ENCODE measurements at places on chromosomes 1 and 21.

GRCh38 chr1:99749504-99750347 lies 16.7 kb downstream of the FRRS1 start:
- DNase-seq = no peak

GRCh38 chr1:62800825-62801306 lies 16.9 kb downstream of the ATG4C start:
- no peak for DNase-seq

DNA sequence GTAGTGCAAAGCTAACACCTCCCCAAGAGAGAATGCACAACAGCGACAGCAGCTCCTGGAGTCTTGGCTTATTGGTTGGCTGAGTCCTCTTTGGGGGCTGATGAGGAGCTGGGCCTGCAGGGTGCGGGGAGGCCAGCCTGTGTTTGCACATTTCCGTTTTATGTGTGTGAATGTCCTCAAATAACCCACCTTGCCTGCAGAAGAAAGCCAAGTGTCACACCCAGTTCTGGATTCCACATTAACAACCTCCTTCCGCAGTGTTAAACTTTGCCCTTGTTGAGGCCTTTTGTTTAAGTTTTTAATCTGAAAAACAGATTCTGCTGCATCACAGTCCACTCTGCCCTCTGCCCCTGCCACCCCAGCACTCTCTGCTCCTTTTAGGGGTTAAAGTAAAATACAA lies 274.5 kb downstream of the TM2D1 start:
- no peak for DNase-seq

- DNase-seq = no peak
These were observed 6.6 kb upstream of the ADORA3 start for GRCh38 chr1:111509997-111510375.

- no peak for DNase-seq
These were observed 339.4 kb upstream of the USP24 start for GRCh38 chr1:55554611-55555010.

DNA sequence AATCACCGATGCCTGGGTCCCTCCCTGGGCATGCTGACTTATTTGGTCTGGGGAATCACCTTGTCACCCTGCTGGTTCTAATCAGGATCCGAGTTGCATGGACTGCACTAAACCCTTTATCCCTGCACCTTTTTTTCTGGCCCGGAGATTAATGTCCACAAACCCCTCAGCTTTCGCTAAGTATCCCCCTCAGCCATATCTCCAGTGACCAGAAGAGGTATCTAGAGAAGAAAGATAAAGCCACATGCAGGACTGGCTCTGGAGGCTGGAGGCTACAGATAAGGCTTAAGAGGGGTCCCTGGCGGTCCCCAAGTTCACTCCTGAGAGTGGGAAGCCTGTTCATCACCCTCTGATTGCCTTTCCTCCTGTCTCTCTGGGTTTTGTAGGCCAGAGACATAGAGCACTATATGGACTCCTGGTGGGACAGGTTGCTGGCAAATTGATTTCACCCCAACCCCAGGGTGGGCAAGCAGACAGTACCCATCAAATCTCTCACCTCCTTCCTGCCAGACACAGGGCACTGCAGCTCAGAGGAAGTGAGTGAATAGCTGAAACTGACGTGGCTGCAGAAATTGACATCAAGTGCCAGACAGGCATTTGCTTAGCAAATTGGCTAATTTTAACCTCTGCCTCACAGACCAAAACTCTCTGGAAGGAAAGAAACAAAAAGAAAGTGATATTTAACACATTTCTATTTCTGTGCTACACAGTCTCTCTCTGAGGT lies 38.8 kb downstream of the HMGB4 start:
- no peak for DNase-seq

GRCh38 chr1:43836267-43836951 lies 97.2 kb upstream of the ARTN start:
- DNase-seq = peak; percentile 47

GRCh38 chr1:8604041-8604945 lies 213.1 kb downstream of the RERE start:
- peak; percentile 18 for DNase-seq

- DNase-seq = no peak
These were observed 68.6 kb downstream of the SPAG17 start for GRCh38 chr1:118116401-118116800.

- no peak for DNase-seq
These were observed 38.4 kb upstream of the RBM34 start for GRCh38 chr1:235199441-235199840.

DNA sequence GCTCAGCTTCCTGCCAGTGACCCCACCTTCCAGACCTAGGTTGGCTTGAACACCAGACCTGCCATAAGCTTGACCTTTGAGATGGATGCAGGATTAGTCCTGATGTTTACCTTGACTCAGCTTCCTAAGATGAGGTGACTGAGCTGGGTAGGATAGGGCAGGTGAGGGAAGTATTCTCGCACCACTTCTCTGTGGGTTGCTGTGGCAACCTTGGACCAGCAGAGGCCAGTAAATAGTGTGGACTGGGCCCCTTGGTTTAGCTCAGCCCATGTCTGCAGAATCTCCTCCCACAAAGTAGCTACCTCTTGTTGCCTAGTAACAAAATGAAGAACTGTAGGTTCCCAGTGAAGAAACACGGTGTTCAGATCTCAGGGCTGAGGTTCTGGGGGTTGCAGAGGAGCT lies 8.4 kb downstream of the RPS6KA1 start:
- DNase-seq = no peak

DNA sequence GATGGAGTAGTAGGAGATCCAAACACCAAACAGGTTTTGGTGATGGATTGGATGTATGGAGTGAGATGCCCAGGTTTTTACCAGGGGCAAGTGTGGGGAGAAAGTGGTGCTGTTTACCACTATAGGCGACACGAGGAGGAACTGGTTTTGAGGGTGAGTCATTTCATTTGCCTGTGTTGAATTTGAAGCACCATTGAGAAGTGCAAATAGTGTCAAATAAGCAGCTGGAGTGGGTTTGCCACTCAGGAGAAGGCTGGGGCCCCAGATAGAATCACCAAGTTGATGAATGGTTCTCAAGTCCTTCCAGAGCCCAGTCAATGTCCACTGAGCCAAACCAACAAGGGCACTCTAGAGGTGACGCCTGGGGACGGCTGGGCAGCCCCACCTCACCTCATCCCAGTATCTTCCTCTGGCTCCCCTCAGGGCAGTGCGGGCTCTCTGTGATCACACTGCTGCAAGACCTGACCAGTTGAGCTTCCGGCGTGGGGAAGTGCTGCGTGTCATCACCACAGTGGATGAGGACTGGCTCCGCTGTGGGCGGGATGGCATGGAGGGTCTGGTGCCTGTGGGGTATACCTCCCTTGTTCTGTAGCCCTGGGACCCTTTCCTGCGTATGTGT lies 9.4 kb downstream of the RUSC1 start:
- DNase-seq = no peak

- no peak for DNase-seq
These were observed 82.1 kb upstream of the F3 start for GRCh38 chr1:94623560-94624148.

GRCh38 chr1:61193808-61194207 lies 111.4 kb downstream of the NFIA start:
- no peak for DNase-seq

DNA sequence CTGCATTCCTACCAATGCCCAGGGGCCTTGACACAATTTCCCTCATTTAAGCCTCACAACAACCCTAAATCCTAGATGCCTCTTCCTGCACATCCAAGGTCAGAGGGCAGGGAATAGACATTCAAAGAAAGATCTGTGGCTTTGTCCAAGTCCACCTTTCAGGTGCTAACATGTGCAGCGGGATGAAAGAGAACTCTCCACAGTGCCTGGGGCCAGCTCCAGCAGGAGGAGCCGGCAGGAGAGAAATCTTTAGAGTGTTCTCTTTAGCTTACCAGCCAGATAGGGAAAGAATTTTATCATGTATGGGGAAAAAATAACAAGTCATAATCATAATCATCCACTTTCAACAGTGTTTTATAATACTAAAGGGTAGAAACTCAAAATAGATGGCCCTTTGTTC lies 319.7 kb downstream of the MATN1 start:
- DNase-seq = no peak

- DNase-seq = no peak
These were observed 70.0 kb downstream of the LMO4 start for GRCh38 chr1:87398641-87399040.

- no peak for DNase-seq
These were observed 1422.5 kb downstream of the KCNT2 start for GRCh38 chr1:195185736-195186135.

- peak; percentile 62 for DNase-seq
These were observed at the start of gene ZDHHC18 for GRCh38 chr1:26826261-26827105. Gene ZDHHC18, plus strand, starts transcription at chr1:26826688. Its CDS starts 117 bp downstream, at chr1:26826805.

DNA sequence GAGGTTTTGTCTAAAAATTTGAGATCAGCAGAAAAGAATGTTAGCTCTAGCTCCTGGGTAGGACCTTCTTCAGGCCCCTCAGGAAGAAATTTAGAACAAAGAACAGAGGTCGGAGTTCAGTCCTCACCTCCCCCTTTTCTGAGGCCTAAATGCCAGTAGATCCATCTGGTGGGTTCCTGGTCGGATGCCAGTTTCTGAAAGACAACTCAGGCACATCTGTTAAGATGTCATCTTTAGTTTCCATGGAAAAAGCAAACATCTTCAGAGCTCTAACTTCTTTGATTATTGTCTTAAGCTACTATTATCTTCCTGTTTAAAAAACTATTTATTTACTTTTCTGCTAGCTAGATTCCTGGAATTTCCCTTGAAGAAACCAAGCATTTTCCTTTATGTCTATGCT lies 37.1 kb upstream of the USP25 start:
- no peak for DNase-seq

DNA sequence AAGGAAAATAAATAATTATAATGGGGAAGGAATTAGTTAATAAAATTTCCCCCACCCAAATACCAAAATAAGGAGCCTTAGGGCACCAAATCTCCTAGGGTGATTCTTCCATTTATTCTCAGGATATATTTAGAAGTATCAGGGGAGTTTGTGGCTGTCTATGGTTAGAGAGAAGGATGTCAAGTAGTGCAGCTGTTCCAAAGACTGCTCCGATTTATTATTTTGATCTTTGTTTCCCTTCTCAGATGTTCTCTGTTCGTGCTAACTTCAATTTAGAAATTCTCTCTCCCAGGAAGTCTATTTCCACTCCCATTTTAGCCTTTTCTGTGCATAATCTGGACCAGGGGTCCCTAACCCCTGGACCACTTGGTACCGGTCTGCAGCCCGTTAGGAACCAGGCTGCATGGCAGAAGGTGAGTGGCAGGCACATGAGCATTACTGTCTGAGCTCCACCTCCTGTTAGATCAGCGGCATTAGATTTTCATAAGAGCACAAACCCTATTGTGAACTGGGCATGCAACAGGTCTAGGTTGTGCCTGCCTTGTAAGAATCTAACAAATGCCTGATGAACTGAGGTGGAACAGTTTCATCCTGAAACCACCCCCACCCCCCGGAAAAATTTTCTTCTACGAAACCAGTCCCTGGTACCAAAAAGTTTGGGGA lies 9.3 kb upstream of the MAST2 start:
- DNase-seq = no peak

DNA sequence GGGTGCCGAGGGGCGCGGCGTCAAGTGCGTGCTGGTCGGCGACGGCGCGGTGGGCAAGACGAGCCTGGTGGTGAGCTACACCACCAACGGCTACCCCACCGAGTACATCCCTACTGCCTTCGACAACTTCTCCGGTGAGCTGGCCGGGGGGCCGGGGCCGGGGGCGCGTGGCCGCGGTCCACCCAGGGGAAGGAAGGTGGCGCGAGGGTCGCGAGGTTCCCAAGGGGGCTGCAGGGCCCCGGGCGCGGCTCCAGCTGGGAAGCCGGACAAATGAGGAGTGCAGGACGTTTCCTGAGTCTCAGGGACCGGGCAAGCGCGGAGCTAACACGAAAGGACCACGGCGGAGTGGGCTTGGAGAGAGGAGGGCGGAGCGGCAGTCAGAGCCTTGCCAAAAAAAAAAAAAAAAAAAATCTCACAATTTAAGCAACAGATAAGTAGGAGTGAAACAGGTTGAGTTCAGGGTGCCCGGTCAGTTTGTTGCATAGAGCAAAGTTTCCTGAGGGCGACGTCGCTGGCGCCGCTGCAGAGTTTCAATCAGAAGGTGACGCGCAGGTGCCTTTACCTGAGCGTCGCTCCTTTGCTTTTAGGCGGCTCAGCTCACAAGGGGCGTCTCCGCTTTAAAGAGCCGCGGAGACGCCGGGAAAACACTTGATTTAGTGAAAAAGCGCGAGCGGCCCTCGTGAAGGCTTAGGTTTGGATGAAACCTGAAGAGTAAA lies 750 bp downstream of the RHOU start:
- no peak for DNase-seq

- DNase-seq = no peak
These were observed 446.8 kb downstream of the USP25 start for GRCh38 chr21:16176570-16176969.

- DNase-seq = no peak
These were observed 9.1 kb upstream of the SLC19A1 start for GRCh38 chr21:45551316-45551715.

DNA sequence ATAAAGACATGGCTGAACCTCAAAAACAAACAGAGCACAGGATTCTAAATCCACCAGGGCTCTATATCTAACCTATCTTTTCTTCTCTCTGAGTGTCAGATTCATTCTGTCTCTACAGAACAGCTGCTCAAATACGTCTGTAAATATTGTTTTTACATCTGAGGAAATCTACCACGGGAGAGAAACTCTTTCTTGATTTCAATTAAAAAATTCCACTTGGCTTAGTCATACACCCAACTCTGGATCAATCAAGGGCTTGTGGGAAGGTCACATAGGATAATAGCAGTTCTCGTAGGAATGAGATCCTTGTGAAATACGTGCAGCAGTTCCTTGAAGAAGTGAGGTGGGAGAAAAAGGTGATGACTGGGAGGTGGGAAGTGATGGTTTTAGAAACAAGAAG lies 1355.7 kb upstream of the ADGRL2 start:
- no peak for DNase-seq

DNA sequence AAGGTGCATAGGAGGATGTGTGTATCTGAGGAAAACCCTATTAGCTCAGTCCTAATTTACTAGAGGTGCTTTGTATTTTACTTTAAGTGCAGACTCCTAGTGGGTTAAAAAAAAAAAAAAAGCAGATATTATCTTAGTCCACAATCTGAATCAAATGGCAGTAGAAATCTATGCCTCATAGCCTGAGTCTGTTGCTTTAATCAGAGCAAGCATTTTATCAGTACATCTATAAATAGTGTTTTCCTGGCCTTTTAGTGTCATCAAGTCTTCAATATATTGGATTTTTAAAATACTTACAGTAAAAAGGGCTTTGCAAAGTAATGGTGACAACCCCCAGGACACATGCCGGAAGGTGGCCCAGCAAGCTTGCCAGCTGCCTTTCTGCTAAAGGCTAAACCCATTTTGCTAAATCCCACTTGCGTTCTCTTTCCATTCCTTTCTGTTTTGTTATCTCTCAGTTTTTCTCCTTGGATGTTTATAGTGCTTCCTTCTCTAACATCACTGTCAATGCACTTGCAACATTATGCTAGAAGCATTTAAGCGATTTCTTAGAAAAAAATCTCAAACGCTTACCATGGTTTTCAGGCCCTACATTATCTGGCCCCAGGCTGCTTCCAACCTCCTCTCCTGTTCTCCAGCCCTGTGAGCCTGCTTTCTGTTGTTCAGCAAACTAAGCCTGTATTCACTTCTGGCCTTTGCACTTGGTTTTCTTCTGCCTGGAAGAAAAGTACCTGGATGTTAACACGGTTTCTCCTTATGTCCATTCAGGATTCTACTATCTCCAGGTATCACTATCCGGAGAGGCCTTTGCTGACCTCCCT lies 206.3 kb downstream of the PDE4B start:
- no peak for DNase-seq
